Activated T-helper 1 cell treated with anti-CD3 and anti-CD28 coated beads, Interleukin-12 subunit alpha, Interleukin-12 subunit beta, Interleukin-2, Interleukin-4 antibody, amounts not matched to agents 30 ng/mL and 10 ng/mL and 1 ng/mL, durations not matched to agents 14 hours and 24 hours and 36 hours (primary cell): ENCODE measurements at places on chromosomes 11 and 22. TPM values are rescaled to one million over a fixed set of nuclear protein-coding genes. Genes with fewer than 3 reads are reported as not detected.
A peak's percentile ranks its signal among the peaks of the same experiment; 100 is the strongest.

NUP98 gene
- 122 and 123 TPM in 2 replicates for total RNA-seq

- DNase-seq: no peak
- peak overlapping the region; percentile 78 for H3K4me3 ChIP-seq
- no peaks in the 10 kb centered on the region for H3K27me3 ChIP-seq
- peaks cover 23% of the 10 kb centered on the region for H3K4me1 ChIP-seq
- peaks cover 3% of the 10 kb centered on the region for H3K36me3 ChIP-seq
Measured at GRCh38 chr11:1763336-1763795, 361 bp downstream of the CTSD start.

- no peak for DNase-seq
- peaks cover 1% of the 10 kb centered on the region for H3K27me3 ChIP-seq
- no peaks in the 10 kb centered on the region for H3K4me1 ChIP-seq
- H3K36me3 ChIP-seq: no peaks in the 10 kb centered on the region
- H3K4me3 ChIP-seq: no peak overlapping the region
Measured at GRCh38 chr11:130778705-130779104, 137.6 kb downstream of the SNX19 start.

- H3K4me1 ChIP-seq: peaks cover 72% of the 10 kb centered on the region
- H3K4me3 ChIP-seq: no peak overlapping the region
- no peak for DNase-seq
- H3K27me3 ChIP-seq: no peaks in the 10 kb centered on the region
- peaks cover 34% of the 10 kb centered on the region for H3K36me3 ChIP-seq
Measured at GRCh38 chr22:41844513-41844912, 11.6 kb downstream of the SREBF2 start.

LRP4 gene
- 0.08 and 0.15 TPM in 2 replicates for total RNA-seq

- H3K27me3 ChIP-seq: no peaks in the 10 kb centered on the region
- H3K4me3 ChIP-seq: no peak overlapping the region
- H3K27ac ChIP-seq: no peak overlapping the region
- no peak for DNase-seq
- H3K36me3 ChIP-seq: no peaks in the 10 kb centered on the region
Measured at GRCh38 chr11:37830529-37830928, 1232.5 kb upstream of the RAG2 start.

ADORA2A gene
- 27.3 and 27.7 TPM in 2 replicates for total RNA-seq

SLC1A2 gene
- not detected in 2 replicates for total RNA-seq

JAML gene
- total RNA-seq: 264 and 271 TPM in 2 replicates

GRCh38 chr11:94884376-94884775 lies 89.0 kb downstream of the CWC15 start:
- H3K27ac ChIP-seq: no peak overlapping the region
- no peak overlapping the region for H3K4me3 ChIP-seq
- no peak for DNase-seq
- no peaks in the 10 kb centered on the region for H3K27me3 ChIP-seq
- no peaks in the 10 kb centered on the region for H3K36me3 ChIP-seq

GRCh38 chr11:129414144-129414872 lies 38.7 kb downstream of the BARX2 start:
- DNase-seq: no peak
- H3K36me3 ChIP-seq: peaks cover 3% of the 10 kb centered on the region
- H3K27me3 ChIP-seq: no peaks in the 10 kb centered on the region
- no peak overlapping the region for H3K4me3 ChIP-seq
- H3K27ac ChIP-seq: no peak overlapping the region
- H3K4me1 ChIP-seq: peaks cover 41% of the 10 kb centered on the region

DNA sequence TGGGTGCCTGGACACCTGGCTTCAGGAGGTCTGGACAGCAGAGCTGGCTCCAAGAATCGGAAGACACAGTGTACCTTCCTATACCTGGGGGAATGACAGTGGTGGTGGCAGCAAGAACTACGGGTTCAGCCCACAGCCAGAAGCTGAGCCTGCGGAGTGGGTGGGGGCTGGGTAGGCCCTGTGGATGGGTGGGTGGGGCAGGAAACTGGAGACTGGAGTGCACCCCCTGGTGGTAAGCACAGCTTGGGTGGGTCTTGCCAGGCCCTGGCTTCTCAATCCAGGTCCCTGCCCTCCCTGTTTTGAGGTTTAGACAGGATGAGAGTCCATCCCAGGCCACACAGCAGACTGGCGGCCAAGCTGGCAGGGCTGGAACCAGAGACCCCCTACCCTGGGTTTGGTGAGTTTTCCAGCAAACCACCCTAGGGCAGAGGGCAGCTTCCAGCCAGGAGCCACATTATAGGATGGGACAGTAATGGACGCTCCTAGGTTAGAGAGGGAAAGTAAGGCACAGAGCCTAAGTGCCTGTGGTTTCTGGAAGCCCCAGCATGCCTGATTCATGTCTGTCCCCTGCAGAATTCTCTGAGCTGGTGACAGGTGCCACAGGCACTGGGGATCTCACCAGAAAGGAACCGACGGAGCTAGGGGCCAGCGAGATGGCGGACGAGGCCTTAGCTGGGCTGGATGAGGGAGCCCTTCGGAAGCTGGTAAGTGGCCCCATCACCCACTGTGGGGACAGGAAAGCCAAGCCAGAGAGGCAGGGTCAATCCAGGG lies 1.7 kb downstream of the SMTN start:
- no peaks in the 10 kb centered on the region for H3K36me3 ChIP-seq
- H3K27me3 ChIP-seq: no peaks in the 10 kb centered on the region
- no peak for DNase-seq

DNA sequence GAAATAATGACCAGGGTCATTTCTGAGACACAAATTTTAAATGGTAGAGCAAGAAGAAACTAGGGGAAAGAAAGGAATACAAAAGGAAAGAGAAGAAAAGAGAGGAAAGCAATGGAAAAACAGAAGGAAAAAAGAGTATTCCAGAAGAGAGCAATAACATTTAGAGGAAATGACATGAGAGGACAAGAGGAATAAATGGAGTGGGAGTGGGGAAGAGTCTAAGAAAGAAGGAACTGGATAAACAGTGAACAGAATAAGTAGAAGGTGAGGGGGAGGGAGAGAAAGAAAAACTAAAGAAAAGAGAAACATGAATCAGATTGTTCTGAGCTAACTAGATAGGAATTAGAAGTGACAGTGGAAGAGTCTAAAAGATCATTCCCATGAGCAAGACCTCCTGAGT lies 28.4 kb downstream of the PRDM10 start:
- no peaks in the 10 kb centered on the region for H3K27me3 ChIP-seq
- no peak overlapping the region for H3K4me3 ChIP-seq
- DNase-seq: no peak
- H3K36me3 ChIP-seq: peaks cover 3% of the 10 kb centered on the region
- H3K4me1 ChIP-seq: no peaks in the 10 kb centered on the region
- no peak overlapping the region for H3K27ac ChIP-seq

KIAA0930 gene
- total RNA-seq: 45.5 and 48.7 TPM in 2 replicates

DNA sequence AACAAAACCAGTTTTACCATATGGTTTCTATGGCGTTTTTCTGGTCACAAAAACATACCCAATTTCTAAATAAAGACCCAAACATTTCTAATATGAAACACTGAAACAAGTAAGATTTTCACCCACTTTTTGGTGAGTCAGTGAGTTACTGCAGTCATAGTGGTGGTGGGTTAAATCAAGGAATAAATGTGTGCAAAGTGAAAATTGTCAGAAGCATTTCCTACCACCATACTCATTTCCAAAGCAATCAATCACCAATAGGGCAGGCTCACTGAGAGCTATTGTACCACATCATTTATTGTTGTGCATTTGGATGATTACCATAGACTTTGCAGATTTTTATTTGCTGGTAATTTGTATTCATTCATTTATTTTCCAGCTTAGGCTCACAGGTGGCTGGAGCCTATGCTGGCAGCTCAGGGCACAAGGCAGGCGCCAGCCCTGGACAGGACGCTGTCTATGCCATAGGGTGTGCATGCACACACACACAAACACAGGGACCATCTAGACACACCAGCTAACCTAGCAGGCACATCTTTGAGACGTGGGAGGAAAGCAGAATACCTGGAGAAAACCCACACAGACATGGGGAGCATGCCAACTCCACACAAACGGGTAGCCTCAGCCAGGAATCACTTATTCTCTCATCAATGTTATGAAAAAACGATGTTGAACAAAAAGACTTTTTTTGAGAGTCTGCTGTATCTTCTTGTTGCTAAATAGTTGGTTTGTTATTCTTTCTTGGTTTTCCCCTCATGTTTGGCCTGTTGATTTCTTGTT lies 5.1 kb downstream of the FAM118B start:
- no peaks in the 10 kb centered on the region for H3K27me3 ChIP-seq
- H3K36me3 ChIP-seq: peaks cover 5% of the 10 kb centered on the region
- H3K4me3 ChIP-seq: no peak overlapping the region
- no peak for DNase-seq

GAS2 gene
- 2.0 and 2.1 TPM in 2 replicates for total RNA-seq

- H3K27me3 ChIP-seq: no peaks in the 10 kb centered on the region
- peaks cover 9% of the 10 kb centered on the region for H3K36me3 ChIP-seq
- no peak for DNase-seq
- H3K27ac ChIP-seq: peak overlapping the region; percentile 70
- H3K4me3 ChIP-seq: peak overlapping the region; percentile 27
Measured at GRCh38 chr11:96085319-96085930, 161.5 kb upstream of the MTMR2 start.

DNA sequence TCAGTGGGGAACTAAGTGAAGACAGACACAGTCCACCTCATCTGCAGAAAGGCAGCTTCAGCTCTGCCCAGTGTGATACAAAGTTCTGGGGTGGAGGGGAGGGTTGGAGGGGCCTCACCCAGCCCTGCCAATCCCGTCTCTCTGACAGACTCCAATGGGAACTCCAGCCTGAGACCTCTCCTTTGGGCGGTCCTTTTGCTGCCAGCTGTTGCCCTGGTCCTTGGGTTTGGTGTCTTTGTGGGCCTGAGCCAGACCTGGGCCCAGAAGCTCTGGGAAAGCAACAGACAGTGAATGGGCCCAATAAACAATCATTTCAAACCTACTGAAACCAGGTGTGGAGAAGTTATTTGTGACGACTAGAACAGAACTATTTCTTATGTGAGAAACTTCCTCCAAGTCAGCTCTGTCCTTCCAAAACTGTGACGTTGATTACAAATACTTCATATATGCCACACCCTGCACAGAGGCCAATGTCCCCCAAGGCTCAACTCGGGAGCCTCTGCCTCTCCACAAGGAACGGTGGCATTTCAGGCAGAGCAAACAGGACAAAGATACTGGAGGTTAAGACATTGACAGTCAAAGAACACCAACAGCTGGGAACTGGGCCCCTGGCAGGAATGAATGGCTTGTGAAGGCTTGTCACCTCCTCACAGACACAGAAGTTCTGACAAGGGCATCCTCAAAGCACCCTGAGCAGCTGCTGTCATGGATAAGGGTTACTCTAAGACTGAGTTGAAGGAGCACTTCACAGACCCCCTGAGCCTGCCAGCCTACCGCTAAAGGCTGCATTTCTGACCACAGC lies 8.2 kb downstream of the ZP1 start:
- H3K4me1 ChIP-seq: peaks cover 5% of the 10 kb centered on the region
- peaks cover 2% of the 10 kb centered on the region for H3K27me3 ChIP-seq
- DNase-seq: no peak
- H3K27ac ChIP-seq: no peak overlapping the region
- no peak overlapping the region for H3K4me3 ChIP-seq
- H3K36me3 ChIP-seq: peaks cover 18% of the 10 kb centered on the region

ZNF280B gene
- total RNA-seq: 2.5 and 2.7 TPM in 2 replicates

DNA sequence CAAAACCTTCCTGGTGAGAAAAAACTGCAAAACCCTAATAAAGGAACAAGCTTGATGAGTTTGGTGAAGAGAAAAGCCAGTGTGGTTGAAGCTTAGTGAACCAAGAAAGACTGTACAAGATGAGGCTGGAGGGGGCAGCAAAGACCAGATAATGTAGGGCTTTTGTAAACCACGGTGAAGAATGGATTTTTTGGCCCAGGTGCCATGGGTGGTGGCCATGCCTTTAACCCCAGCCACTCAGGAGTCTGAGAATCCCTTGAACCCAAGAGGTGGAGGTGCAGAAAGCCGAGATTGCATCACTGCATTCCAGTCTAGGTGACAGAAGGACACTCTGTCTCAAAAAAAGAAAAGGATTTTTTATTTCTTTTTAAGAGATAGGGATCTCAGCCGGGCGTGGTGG lies 5.0 kb upstream of the ZDHHC5 start:
- peaks cover 20% of the 10 kb centered on the region for H3K4me1 ChIP-seq
- peaks cover 22% of the 10 kb centered on the region for H3K36me3 ChIP-seq
- H3K4me3 ChIP-seq: no peak overlapping the region
- DNase-seq: no peak
- no peaks in the 10 kb centered on the region for H3K27me3 ChIP-seq
- no peak overlapping the region for H3K27ac ChIP-seq

GRCh38 chr22:37267661-37268413 lies 14.5 kb upstream of the CYTH4 start:
- peaks cover 3% of the 10 kb centered on the region for H3K36me3 ChIP-seq
- peaks cover 24% of the 10 kb centered on the region for H3K4me1 ChIP-seq
- peaks cover 4% of the 10 kb centered on the region for H3K27me3 ChIP-seq

CRYBA4 gene
- total RNA-seq: not detected in 2 replicates

TMPRSS5 gene
- 0.66 and 1.6 TPM in 2 replicates for total RNA-seq

- no peak overlapping the region for H3K27ac ChIP-seq
- no peak overlapping the region for H3K4me3 ChIP-seq
- H3K27me3 ChIP-seq: no peaks in the 10 kb centered on the region
- no peak for DNase-seq
- peaks cover 66% of the 10 kb centered on the region for H3K36me3 ChIP-seq
Measured at GRCh38 chr11:86269645-86270044, 25.1 kb downstream of the EED start.

DNA sequence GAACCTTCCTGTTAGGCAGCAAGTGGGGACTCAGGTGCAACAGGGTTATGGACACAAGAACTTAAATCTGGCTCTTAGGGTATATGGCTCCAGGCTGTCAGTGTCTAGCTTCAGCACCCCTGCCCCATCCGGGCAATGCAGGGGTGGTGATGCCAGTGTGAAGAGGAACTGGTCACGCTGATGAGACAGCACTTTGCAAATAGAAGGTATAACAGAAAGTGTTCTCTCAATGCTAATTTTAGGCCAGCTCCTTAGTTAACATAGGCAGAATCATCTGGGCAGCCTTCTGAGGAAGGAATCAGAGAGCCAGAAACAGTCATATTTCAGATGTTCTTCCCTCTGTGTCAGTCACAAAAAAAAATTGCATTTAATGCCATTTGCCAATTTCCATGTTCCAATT lies 41.2 kb downstream of the SYT9 start:
- no peak overlapping the region for H3K4me3 ChIP-seq
- no peaks in the 10 kb centered on the region for H3K36me3 ChIP-seq
- peaks cover 4% of the 10 kb centered on the region for H3K27me3 ChIP-seq
- H3K27ac ChIP-seq: no peak overlapping the region
- DNase-seq: no peak
- no peaks in the 10 kb centered on the region for H3K4me1 ChIP-seq

TRIM21 gene
- total RNA-seq: 28.8 and 31.6 TPM in 2 replicates

GRCh38 chr11:2914455-2915195 lies 14.6 kb downstream of the PHLDA2 start:
- no peaks in the 10 kb centered on the region for H3K36me3 ChIP-seq
- no peak for DNase-seq
- no peaks in the 10 kb centered on the region for H3K27me3 ChIP-seq
- H3K4me1 ChIP-seq: no peaks in the 10 kb centered on the region
- no peak overlapping the region for H3K4me3 ChIP-seq
